ENCODE measurements at places on chromosomes 13 and 19. TPM values are rescaled to one million over a fixed set of nuclear protein-coding genes. Genes with fewer than 3 reads are reported as not detected.
A peak's percentile ranks its signal among the peaks of the same experiment; 100 is the strongest.

DNA sequence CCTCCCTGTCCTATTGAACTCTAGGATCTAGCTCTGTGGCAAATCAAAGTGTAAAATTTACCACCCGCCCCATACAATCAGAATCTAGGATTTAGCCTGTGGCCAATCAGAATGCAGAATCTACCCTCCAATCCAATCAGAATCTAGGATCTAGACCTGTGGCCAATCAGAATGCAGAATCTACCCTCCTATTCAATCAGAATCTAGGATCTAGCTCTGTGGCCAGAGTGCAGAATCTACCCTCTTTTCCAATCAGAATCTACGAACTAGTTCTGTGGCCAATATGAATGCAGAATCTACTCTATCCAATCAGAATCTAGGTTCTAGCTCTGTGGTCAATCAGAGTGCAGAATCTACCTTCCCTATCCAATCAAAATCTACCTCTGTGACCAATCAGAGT, 25.8 kb downstream of the PRKD2 start:
- no peak overlapping the region for H3K27ac ChIP-seq
- no peak for DNase-seq
- H3K4me1 ChIP-seq = no peaks in the 10 kb centered on the region
- H3K27me3 ChIP-seq = no peaks in the 10 kb centered on the region
- H3K36me3 ChIP-seq = peaks cover 91% of the 10 kb centered on the region
- H3K4me3 ChIP-seq = no peak overlapping the region

DNA sequence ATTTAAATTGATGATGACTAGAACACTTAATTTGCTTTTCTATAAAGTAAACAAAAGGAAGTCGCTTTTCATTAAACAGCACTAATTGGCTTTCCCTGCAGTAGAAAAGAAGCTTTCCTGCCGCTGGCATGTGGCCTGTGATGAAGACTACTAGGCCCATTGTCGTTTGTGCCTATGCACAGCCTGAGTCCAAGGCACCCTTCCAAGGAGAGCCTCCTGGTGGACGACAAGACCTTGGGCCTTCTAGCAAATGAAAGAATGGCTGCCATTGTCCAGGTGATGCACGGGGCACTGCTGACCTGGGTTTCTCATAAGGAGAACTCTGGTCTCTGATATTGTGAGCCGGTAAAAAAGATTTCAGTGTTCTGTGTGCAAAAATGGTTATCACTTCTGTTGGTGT, 233.0 kb downstream of the COL4A1 start:
- H3K36me3 ChIP-seq = no peaks in the 10 kb centered on the region
- no peak for DNase-seq
- H3K27ac ChIP-seq = no peak overlapping the region
- no peaks in the 10 kb centered on the region for H3K27me3 ChIP-seq

- H3K36me3 ChIP-seq = peaks cover 27% of the 10 kb centered on the region
- DNase-seq = no peak
- H3K27ac ChIP-seq = peak overlapping the region; percentile 75
- H3K4me1 ChIP-seq = no peaks in the 10 kb centered on the region
- peak overlapping the region; percentile 8 for H3K4me3 ChIP-seq
Measured at GRCh38 chr19:46785054-46785979, 3.1 kb downstream of the SLC1A5 start.

DNA sequence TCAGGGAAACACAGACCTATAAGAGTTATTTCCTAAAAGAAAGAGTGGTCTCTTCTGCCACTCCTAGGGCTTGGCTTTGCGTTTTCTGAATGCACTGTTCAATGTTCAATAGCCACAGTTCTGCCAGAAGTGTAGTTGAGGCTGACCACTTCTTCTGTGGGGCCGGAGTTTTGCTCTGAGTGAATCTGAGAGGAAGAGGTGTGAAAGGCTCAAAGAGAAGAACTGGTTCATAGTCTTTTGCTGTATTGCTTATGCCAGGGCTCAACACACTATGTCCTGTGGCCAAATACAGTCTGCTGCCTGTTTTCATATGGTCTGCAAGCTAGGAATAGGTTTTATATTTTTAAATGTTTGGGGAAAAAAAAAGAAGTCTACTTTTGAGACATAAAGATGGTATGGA, 128.2 kb downstream of the STOML3 start:
- no peaks in the 10 kb centered on the region for H3K36me3 ChIP-seq
- no peak overlapping the region for H3K4me3 ChIP-seq

GRCh38 chr19:10195199-10195519, 406 bp upstream of the DNMT1 start:
- H3K36me3 ChIP-seq = no peaks in the 10 kb centered on the region
- peak overlapping the region; percentile 85 for H3K4me3 ChIP-seq
- no peaks in the 10 kb centered on the region for H3K27me3 ChIP-seq
- peaks cover 33% of the 10 kb centered on the region for H3K4me1 ChIP-seq

DNA sequence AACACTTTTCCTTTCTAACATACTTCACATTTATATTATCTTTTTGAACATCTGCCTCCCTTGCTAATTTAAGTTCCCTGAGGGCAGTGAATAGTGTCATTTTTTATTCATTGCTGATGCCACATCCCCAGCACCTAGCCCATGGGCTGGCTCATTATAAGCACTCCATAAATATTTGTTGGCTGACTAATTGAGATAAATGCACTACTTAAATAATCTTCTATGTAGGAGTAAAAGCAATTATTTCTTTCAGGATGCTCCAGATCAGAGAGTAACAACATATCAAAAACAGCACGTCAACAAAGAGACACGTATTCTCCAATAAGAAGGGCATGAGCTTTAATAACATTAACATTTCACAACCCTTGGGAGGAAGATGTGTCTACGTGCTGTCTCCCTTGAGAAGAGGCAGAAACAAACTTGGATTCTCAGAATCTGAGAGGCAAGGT, 228.2 kb downstream of the LHFPL6 start:
- H3K4me3 ChIP-seq = no peak overlapping the region
- no peaks in the 10 kb centered on the region for H3K36me3 ChIP-seq
- no peaks in the 10 kb centered on the region for H3K27me3 ChIP-seq
- DNase-seq = no peak
- no peak overlapping the region for H3K27ac ChIP-seq

DNA sequence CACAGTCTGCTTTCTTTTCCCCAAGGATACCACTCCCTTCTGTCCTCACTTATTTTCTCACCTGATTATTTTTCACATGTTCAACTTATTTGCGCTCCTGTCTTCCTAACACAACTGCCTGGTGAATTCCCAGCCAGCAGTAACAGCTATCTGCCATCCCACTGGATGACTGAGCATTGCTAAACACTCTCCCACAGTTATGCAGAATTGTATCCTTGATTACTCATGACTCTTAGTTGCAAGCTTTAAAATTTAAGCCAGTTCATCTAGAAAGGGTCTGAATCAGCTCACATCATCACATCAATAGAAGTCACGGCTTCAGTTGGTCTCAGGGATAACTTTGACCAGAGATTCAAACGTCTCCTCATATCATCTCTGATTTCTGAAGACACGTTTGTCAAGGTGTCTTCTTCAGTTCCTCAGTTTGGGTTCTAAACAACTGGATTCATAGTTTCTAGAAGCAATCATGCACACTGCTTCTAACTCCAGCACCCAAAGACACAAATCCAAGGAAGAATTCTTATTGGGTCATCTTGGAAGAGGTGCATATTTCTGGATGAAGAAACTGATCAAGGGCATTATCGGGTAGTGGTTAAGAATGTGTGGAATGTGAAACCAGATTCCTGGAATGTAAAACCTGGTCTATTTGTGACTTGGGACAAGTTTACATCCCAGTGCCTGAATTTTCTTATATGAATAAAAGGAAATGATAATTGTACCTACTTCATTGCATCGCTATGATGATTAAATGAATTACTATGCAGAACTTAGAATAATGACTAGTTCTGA, 13.9 kb upstream of the DACH1 start:
- no peak overlapping the region for H3K27ac ChIP-seq
- DNase-seq = no peak
- H3K36me3 ChIP-seq = no peaks in the 10 kb centered on the region
- no peaks in the 10 kb centered on the region for H3K27me3 ChIP-seq

- DNase-seq = no peak
- no peaks in the 10 kb centered on the region for H3K27me3 ChIP-seq
- H3K36me3 ChIP-seq = no peaks in the 10 kb centered on the region
- peak overlapping the region; percentile 51 for H3K4me3 ChIP-seq
- H3K27ac ChIP-seq = peak overlapping the region; percentile 74
- H3K4me1 ChIP-seq = peaks cover 4% of the 10 kb centered on the region
Measured at GRCh38 chr13:48410199-48410598, 2.7 kb downstream of the LPAR6 start.

Gene ATP4B
- total RNA-seq = not detected

GRCh38 chr13:111521030-111521429, 200.6 kb downstream of the TEX29 start:
- no peak for DNase-seq
- H3K36me3 ChIP-seq = no peaks in the 10 kb centered on the region
- H3K4me3 ChIP-seq = no peak overlapping the region
- no peak overlapping the region for H3K27ac ChIP-seq

Gene ALG11
- total RNA-seq = 19.2 TPM

GRCh38 chr13:57996717-57997116, 365.2 kb downstream of the PCDH17 start:
- no peak overlapping the region for H3K27ac ChIP-seq
- no peaks in the 10 kb centered on the region for H3K36me3 ChIP-seq
- no peaks in the 10 kb centered on the region for H3K4me1 ChIP-seq
- no peak overlapping the region for H3K4me3 ChIP-seq
- H3K27me3 ChIP-seq = no peaks in the 10 kb centered on the region
- no peak for DNase-seq
